ENCODE measurements at places on chromosomes 7 and 10.

GRCh38 chr10:77562742-77563141 lies 74.9 kb downstream of the KCNMA1 start:
- DNase-seq: no peak

- no peak for DNase-seq
Observed at GRCh38 chr7:130148561-130148960, 56.6 kb downstream of the TMEM209 start.

DNA sequence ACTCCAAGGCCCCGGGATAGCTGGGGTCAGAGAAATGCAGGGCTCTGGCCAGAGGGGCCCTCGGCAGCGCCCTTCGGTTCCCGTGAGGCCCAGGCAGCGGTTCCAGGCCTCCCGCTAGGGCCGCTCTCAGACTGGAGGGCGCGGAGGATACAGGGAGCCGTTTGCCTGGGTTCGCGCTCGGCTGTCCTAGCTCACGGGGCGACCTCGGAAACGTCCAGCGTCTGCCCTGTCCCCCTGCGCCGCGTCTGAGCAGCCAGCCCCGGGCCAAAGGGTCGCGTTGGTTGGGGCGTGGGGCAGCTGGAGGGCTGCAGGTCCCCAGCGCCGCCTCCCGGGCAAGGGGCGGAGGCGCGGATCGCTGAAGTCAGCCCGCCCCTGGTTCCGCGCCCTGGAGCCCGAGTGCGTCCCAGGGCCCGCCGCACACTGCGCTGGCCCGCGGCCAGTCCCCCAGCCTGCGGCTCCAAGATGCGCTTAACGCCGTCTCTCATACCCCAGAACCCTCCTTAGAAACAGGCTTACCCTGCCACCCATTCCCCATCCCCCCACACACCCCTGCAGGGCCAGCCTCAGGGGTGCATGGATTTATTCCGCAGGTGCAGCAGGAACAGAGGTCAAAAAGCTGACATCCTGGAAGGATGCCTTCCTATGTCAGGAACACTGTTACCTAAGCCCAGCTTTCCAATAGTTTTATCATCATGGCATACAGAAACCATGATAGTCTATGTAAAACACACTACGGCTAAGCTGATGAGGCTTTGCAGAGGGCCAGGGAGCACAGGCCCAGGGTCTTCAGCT lies 22.1 kb upstream of the OPN4 start:
- DNase-seq: no peak

DNA sequence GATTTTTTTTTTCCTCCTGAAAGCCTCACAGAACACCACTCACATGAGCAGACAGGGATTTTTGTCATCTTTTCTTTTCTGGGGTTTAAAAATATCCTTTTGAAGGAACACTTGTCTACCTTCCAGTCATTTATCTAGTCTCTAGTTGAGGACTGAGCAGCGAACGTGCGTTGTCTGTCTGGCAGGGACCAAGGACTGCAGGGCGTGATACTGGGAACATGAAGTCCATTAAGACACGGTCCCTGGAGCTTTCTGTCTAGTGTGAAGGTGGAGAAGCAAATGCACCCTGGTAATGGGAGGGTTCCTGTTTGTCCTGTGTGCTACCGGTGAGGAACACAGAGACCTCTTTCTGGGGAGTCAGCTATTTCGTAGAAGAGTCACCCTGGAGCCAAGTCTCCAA lies 207.4 kb downstream of the TMEM178B start:
- no peak for DNase-seq

- no peak for DNase-seq
Observed at GRCh38 chr7:54543051-54543488, 895 bp downstream of the VSTM2A start.

DNA sequence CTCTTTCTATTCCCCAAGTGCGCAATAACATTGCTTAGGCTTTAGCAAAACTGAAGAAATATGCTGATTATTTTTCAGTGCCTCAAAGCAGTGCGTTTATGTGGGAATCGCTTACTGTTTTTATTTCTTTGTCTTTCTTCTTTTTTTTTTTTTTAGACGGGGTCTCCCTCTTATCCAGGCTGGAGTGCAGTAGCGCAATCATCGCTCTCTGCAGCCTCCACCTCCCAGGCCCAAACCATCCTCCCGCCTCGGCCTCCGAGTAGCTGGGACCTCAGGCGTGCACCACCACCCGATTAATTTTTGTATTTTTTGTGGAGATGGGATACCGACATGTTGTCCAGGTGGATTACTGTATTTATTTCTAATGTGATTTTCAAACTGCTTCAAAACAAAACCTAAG lies 1.2 kb downstream of the DENND10 start:
- DNase-seq: no peak

DNA sequence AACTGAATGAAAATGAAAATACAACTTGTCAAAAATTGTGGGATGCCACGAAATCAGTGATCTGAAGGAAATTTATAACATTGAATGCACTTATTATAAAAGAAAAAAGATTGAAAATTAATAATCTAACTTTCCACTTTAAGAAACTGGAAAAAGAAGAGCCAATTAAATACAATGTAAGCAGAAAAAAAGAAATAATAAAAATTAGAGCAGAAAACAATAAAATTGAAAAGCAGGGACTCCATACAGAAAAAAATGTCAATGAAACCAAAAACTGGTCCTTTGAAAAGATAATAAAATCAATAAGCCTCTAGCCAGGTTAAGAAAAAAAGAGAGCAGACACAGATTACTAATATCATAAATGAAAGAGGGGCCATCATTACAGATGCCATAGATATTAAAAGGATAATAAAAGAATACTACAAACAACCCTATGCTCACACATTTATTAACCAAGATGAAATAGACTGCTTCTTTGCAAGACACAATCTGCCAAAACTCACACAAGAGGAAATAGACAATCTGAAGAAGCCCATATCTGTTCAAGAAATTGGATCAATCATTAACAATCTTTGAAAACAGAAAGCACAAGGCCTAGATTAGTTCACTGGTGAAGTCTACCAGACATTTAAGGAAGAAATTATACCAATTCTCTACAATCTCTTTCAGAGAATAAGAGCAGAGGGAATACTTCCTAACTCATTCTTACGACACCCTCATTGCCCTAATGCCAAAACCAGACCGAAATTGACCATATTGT lies 233.8 kb upstream of the NEBL start:
- DNase-seq: no peak

- no peak for DNase-seq
Observed at GRCh38 chr7:119696336-119696735, 576.6 kb upstream of the KCND2 start.

- DNase-seq: no peak
Observed at GRCh38 chr7:77266291-77266794, 66.7 kb upstream of the FGL2 start.

DNA sequence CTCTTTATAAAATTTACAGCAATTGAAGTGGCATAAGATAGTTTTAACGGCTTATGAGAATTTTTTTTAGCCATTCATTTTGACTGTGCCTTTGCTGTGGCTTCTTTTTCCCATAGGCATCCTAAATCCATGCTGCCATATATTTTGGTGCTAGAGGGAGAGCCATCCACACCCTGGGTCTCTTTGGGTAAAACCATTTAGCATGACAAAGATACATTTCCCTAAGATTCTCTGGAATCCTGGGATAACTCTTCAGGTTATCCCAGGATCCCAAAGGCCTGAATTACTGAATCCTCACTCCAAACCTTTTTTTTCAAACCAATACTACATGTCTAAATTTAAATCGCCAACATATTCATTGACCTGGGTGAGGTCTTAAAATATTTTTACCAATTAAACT lies 28.9 kb downstream of the DNAJC12 start:
- DNase-seq: no peak

DNA sequence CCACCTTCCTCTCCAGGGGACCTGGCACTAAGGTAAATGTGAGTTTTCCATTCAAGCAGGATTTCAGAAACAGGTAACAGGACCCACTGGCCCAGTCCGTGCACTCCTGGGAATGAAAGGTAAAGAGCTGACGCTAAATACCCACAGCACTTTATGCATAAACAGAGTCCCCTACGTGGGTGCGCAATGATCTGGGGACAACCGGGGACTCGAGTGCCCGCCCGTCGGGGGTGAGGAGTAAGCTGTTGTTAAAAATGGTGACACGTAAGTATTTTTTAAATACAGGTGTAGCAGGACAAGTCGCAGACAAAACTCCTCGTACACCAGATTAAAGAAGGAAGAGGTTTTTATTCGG lies 47.2 kb upstream of the PPP2R2D start:
- DNase-seq: no peak

- DNase-seq: no peak
Observed at GRCh38 chr7:77831481-77831880, 32.9 kb downstream of the PHTF2 start.

DNA sequence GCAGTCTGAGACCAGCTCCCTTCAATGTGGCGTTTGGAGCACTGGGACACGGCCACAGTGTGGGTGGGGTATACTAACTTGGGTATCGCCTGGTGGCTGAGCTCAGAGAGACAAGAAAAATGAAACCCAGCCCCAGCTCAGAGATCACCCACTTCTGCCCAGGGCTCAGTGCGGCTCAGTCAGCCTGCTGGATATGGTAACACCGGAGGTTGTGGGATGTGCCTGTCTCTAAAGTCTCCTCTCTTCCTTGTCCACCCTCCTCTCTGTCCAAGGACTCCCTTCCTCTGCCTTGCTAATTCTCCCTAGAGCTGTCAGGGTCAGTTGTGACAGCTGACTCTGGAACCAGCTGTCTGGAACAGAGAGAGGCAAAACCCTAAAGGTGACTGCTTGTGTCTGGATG lies 149.1 kb downstream of the PTPN20 start:
- DNase-seq: no peak

GRCh38 chr10:51773681-51774080 lies 74.3 kb upstream of the CSTF2T start:
- no peak for DNase-seq

DNA sequence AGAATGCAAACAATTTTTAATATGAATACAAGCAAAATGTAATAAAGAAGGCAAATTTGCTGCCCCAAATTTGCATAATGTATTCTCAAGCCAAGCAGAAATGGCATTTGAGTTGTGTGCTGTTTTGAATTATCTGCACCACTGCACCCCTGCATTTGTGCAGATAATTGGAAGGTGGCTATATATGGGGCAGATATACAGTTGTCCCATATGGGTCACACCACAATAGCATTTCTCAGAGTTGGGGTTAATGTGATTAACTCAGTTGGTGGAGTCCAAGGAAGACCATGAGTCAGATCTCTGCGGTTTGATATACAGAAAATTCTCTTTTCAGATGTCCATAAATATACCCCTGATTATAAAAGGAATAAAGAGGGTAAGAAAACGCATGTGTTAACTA lies 68.9 kb upstream of the EXOC4 start:
- no peak for DNase-seq

GRCh38 chr10:667096-667495 lies 22.4 kb downstream of the DIP2C start:
- peak; percentile 87 for DNase-seq

DNA sequence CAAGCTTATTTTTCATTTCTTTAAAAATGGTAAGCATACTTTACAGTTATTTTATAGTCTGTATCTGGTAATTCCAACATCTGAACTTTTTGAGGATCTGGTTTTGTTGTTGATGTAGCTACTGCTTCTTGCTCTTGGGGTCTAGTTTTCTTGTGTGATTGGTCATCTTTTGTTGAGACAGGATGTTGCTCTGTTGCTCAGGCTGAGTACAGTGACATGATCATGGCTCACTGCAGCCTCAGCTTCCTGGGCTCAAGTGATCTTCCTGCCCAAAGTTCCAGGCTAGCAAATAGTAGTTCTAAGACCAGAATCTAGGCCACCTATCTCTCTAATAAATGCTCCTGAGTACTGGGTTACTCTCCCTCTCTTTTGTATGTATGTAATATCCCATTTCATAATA lies 75.7 kb downstream of the NRCAM start:
- DNase-seq: no peak

DNA sequence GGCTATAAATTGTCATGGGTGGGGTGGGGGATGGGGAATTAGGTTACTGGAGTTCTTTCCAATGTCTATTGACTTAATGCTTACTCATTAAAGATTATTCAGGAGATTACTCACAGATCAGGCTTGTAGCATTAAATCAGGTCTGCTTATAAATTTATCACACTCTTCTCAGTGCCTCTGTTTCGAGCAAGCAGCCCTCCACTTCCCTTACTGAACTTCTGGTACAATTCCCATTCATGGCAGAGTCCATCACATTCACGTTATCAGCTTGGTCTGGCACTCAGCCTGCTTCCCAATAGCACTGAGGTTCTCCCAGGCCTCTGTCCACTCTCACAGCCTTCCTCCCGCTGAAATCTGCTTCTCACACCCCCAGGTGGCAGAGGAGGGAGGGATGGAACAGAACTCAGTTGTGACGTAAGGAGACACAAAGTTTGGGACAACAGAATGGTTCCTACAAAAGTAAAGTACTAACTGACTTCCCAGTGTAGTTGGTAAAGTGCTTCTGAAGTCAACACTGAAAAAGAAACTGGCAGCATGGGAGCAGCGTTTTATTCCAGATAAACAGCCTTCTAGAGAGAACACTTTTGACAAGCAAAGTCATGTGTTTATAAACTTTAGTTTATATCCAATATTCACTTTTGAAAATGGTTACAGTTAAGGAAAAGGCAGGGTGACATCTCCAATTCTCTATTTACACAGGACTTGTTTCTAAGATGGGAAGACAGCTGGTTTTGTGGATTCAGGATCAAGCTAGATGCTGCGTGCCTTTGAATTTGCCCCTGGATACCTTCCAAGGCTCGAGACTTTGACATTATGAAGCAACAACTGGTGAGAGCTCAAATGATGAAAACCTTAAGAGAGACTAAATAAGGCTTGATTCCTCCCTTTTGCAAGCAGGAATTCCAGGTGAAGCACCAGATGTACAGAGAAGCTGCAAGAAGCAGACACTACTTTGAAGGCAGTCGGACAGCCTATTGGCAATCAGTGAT lies 81.4 kb downstream of the ATXN7L1 start:
- no peak for DNase-seq

DNA sequence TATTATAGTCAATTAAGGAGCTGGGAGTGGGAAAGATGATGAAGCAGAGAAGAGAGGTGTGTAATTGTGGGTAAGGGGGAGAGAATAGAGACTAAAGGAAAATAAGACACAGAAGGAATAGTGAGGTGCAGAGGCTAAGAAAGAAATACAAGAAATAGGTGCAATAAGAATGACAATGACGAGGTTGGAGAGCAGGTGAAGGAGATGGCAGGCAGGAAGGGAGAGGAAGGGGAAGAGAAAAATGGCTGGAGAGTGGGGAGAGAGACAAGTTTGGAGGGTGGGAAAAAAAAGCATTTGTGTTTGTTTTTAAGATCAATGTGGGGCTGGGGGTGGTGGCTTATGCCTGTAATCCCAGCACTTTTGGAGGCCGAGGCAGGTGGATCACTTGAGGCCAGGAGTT lies 27.6 kb upstream of the MKLN1 start:
- no peak for DNase-seq

DNA sequence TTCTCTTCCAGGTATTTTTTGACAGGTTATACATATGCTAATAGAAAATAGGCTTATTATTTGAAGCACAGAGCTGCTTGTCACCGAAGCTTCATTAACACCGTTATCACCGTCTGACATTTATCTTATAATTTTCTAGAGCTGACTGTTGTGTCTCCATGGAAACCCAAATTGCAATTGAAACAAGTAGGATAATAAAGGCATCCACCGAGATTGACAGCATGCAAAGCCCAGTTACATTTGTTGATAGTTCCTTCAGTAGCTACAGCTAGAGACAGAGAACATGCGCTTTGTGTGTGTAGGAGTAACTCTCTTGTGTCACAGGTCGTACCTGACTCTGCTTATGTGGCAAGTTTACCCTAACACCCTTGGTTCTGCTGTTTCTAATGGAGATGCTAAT lies 135.6 kb downstream of the CELF2 start:
- DNase-seq: no peak

Measured in WERI-Rb-1 (cell line).